ENCODE measurements at places on chromosomes 4 and X. TPM values are rescaled to one million over a fixed set of nuclear protein-coding genes. Genes with fewer than 3 reads are reported as not detected.

Gene SCRG1
- total RNA-seq: not detected

DNA sequence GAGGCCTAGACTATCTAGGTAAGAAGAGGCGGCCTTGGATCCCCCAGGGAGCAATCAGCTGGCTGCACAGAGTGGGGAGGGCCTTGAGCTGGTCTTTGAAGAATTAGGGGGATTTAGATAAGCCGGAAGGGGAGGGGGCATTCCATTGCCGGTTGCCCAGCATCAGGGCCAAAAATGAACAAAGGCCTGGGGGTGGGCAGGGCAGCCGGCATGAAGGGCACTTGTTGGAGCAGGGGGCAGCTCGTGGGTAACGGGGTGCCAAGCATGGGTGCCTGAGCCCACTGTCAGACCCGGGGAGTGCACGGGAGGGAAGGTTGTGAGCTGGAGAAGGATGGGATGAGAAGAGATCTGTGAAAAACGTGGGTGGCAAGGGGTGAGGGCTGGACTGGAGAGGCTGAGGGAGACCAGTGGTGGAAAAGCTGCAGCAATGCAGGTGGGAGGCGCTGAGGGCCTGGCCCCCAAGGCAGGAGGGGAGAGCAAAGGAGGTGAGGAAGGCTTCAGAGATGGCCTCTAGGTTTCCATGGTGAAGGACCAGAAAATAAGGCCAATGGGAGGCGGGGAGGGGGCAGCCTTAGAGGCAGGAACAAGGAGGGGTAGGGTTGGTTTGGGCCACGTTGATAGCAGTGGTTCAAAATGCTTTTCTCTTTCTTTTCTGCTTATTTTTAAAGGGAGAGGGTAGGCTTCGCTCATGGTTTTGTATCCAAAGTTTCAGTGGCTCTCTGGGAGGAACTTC lies 8.6 kb downstream of the KLF3 start:
- no peak for DNase-seq

GRCh38 chr4:22299678-22300077 lies 216.2 kb downstream of the ADGRA3 start:
- no peak for DNase-seq

DNA sequence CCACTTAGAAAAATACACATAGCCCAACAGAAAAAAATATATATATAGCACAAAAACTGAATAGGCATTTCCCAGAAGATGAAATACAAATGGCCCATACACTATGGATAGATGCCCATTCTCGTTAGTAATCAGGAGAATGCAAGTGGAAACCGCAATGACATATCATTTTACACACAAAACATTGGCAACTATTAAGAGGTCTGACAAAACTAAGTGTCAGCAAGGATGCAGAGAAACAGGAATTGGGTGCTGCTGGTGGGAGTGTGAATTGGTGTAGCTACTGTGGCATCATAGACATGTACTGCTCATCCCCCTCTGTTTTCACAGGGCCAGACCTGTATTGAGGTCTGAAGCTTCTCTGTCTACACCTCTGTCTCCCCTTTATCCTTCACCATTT lies 320.0 kb downstream of the IDS start:
- no peak for DNase-seq

DNA sequence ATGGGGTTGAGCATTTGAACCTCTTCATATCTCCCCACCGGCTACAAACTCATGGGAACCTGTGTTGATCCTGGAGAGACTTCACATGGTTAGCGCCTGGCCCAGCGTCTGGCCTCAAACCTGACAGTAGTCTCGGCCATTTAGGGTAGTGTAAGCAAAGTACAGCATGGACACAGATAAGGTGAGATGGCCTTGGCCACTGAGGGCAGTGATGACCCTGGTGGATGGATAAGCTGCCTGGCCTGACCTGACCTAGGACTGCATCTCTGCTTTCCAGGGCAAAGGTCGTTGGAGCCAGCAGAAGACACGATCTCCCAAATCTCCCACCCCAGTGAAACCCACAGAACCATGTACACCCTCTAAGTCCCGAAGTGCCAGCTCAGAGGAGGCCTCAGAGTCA lies 51.7 kb downstream of the BCORL1 start:
- DNase-seq: no peak

Measured in activated B cell treated with CpG ODN at 0.5 μM for 24 hours (primary cell).